ENCODE measurements at places on chromosomes 7 and 10.

DNA sequence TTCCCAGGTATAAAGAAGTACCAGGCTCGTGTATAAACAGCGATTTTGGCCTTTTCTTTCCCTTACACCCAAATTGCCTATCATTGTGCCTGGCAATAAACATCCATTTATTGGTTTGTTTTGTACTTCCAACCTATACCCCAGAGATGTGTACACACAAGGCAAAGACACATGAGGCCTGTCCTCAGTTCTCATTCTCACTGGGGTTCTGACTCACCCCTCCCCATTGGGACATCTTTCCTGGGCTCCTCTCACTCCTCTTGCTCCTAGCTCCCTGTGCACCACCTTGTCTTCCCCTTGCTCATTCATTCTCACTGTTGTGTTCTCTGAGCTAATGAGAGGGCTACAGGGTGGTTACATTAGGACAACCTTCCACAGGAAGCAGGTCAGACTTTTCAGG lies 240.7 kb downstream of the ANK3 start:
- no peak for DNase-seq

GRCh38 chr10:31358688-31359330 lies 39.8 kb downstream of the ZEB1 start:
- no peak for DNase-seq

GRCh38 chr10:44956226-44956625 lies 3.4 kb upstream of the RASSF4 start:
- no peak for DNase-seq

DNA sequence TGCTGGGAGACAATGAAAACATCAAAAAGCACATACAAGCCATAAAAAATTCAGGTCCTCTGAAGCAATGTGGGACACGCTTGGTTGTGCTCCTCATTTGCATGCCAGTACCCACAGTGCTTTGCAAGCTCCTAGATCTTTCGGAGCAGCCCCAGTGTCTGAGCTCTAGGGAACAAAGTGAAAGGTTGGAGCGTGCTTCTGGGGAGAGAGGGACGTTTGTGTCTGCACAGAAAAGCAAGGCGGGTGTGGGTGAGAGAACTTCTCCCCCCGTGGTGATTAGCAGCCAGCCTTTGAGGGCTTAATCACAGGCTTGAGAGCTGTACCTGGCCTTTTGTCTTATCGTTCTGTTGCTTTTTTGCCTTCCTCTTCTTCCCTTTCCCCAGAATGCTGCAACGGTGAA lies 76.7 kb upstream of the HABP2 start:
- DNase-seq, result no peak

DNA sequence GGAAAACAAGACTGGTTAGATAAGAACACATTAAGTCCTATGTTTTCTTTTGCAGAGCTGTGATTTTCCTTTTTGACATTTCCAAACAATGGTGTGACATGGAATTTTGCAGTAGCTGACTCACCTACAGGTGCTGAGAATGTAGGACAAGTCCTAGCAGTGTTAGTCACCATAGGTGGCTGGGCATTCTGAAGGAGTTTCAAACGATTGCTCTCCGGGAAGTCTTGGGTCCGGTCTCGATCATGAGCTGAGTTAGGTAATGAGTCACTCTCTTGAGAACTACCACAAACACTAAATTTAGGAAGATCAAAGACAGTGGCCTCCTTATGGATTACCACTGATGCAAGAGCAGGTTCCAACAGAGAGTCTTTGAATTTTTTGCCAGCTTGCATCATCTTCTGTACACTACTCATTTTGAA lies 3.6 kb downstream of the FIGNL1 start:
- DNase-seq, result no peak

DNA sequence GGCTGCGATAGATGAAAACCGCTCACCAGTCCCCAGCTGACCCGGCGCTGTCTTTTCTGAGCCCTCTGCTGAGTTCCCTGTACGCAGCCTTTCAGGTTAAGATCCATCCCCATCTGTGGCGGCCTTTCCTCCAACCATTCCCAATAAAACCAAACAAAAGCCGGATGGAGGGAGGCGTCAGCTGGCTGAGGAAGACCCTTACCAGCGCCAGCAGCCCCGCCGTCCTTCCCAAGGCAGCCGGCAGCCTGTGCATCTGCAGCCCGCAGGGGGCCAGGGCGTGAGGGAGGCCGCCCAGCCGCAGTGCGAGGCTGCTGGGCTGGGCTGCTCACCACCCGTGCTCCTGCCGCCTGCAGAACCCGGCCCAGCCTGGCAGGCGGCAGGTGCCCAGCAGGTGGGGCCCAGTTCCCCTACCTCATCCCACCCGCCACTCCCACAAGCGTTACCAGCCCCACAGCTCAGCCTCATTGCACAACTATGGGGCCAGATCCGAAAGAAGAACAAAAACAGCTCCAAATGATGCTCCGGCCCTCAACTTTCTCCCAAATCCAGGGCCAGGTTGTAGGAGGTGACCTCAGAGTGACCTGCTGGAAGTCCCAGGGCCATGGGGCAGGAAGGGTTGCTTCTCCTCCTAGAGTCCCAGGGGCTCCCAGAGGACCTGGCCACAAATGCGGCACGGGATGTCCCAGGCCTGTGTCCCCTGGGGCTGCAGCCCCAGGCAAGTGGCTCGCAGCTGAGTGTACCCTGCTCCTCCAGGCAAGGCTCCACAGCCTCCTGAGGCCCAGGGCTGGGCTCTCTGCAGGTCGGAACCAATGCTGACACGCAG lies 23.8 kb downstream of the PAPOLB start:
- DNase-seq, result no peak

DNA sequence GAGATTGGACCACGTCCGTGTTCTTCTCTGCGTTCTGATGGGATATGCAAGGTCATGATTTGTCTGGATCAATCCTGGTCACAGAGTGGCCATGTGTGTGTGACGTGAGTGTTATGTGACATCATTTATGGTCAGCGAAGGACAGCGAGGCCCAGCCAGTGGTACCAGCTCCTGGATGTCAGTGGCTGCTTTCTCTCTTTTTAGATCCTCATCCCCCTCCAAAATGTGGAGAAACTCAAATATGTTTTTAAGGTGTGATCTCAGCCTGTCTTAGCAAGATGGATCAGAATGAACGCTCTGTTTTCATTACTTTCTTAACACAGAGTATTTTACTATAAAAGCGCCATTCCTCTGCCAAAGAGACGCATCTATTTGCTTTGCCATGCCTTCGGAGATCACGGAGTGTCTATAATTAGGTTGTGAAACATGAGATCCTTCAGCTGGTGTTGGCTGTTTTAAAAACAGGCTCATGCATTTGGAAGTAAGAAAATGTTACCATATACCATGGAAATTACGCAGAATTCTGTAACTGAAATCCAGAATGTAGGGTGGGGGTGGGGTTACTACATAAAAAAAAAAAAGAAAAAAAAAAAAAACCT lies 245.5 kb upstream of the TCERG1L start:
- no peak for DNase-seq

GRCh38 chr10:117462816-117463544 lies 79.6 kb upstream of the EMX2 start:
- no peak for DNase-seq

GRCh38 chr10:33260403-33261149 lies 73.9 kb downstream of the NRP1 start:
- no peak for DNase-seq

DNA sequence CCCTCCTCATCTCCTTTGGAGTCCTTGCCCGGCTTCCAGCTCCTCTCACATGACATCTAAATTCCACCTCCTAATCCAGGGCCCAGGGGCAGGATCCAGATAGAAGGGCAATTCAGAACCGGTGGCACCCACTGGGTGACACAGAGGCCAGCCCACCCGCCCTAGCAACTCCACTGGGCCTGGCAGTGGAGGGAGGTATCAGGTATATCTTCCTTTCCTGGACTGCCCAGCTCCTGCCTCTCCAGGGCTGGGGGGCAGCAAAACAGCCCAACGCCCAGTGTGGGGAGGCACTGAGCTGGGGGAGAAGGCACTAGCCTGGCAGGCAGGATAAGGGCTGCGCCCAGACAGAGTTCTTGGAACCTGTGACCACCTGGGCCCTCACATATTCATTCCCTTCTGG lies 10.4 kb upstream of the TRIM8 start:
- DNase-seq, result no peak

DNA sequence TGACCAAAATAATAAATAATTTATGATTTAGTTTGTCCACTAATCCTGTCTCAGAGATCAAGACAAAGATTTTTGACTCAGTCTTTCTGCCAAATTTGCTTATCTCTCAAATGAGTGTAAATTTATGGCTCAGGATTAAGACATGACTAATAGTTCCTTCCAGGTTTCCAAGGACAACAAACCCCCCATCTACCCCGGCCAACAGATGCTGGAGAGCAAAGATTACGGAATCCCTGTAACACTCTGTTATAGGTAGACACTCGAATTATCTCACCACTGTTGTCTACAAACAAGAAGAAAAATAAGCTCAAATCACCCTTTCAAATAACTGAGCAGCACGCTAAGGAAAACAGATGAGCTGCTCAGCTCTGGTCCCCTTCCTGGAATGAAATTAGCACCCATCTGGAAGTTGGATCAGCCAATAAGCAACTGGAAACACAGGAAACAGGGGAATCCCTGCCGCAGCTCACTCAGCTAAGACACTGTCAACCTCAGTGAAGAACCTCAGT lies 56.8 kb upstream of the SVIL start:
- DNase-seq, result peak; percentile 78

DNA sequence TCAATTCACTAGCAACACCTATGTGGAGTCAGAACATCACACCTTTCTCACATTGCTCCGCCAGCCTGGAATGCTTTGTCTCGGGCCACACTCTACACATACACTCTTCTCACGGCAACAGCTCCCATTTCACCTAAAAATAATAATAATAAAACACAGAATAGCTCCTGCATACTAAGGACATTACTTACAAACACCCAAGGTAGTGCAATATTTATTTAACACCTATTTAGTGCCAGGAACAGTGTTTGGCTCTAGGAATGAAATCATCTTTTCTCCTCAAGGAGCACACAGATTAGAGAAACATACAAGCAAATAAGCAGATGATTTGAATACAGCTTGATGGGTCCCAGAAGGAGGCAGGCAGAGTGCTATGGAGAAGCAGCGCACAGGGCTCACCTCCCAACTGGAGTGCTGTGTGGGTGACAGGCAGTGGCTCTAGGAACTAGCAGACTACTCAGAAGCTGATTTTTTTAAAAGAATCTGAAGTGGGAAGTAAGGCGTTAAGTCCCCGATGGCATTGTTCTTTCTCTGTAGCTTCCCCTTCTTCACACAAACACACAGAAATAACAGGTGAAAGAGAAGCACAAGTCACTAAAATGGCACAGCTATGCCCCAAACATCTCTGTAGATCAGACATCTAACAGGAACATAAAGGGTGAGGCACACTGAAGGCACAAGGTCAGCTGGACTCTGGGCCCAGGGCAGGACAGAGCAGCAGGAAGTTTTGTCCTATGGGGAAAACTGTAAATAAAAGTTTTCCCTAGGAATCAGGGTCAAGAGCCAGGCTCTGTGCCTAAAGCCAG lies 16.7 kb downstream of the USP6NL start:
- DNase-seq, result no peak

DNA sequence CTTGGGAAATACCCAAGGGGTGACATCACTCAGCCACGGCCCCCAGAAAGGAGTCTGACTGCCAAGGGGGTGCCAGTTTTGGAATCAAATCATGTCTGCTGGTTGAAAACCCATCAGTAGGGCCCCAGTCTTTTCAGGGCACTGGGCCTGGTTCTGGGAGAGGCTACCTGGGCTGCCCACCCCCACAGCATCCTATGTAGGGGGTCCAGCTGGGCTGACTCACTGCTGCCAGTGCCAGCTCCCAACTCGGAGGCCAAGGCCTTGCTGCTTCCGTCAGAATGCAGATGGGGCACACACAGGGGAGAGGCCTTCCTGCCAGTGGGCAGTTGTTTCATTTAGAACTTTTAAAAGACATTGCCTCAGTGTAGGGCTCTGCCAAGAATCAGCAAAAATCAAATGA lies 39.5 kb upstream of the DMBT1 start:
- DNase-seq, result no peak

DNA sequence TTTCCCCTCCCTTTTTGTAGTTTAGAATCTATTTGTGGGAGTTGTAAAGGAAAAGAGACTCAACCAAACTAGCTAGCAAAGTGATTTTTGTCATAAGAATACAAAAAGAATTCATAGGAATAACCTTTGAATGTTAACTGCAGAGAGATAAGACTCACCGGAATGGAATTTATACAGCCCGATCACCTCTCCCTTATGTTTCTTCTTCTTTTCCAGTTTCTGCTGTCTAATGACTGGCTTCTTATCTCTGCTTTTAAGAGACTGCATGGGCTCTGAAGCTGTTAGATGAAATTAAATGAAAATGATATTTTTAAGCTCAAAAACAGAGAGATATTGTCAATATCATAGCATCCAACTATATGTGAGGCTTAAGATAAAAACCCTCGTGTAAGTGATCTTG lies 1095.9 kb downstream of the REEP3 start:
- no peak for DNase-seq

DNA sequence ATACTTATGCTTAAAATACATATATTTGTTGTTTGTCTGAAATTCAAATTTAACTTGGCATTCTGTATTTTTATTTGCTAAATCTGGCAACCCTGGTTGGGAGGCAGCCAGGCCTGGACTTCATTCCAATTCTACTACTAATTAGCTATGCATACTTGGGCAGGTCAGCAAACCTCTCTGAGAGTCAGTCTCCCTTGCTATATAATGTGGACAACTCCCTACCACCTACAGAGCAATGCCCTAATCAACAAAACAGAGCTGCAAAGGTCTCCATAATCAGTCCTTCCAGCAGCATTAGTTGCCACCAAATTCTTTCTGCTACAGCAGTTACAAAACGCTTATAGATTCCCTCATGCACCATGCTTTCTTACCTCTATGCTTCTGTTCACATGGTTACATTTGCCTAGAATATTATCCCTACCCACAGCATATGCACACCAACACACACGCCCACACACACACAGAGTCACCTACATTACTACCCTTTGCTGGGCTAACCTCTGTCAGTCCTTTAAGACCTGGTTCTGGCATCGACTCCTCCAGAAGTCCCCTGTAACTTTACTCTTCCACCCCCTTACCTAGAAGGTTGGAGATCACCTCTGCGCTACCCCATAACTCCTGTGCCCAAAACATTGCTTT lies 188.7 kb downstream of the FGFR2 start:
- DNase-seq, result no peak

DNA sequence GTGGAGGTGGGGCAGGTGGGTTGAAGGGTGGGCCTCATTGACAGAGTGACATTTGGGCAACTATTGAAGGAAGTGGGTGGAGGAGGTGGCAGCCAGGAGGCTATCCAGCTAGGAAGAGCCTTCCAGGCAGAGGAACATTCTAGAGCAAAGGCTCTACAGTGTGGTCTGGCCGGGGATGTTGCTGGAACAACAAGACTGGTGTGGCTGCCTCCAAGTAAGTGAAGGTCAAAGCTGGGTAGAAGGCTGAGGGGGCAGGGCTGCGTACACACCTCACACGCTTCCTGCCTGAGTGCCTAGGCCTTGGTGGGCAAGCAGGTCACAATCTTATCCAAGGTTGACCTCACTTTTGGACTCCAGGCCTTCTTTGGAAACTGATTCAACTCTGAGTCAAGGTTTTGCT lies 6.6 kb downstream of the CPA1 start:
- no peak for DNase-seq

DNA sequence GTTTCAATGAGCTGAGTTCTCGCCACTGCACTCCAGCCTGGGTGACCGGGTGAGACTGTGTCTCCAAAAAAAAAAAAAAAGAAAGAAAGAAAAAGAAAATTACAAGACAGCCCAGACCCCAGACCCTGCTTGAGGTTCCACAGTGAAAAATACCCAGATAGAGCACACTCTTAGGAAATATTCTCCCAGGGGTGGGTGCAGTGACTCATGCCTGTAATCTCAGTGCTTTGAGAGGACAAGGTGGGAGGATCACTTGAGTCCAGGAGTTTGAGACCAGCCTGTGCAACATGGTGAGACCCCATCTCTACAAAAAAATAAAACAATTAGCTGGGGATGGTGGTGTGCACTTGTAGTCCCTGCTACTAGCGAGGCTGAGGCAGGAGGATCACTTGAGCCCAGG lies 41.1 kb upstream of the GTF2IRD1 start:
- DNase-seq, result no peak
